Activated naive CD4-positive, alpha-beta T cell treated with anti-CD3 and anti-CD28 coated beads, Interleukin-2, amount 50 U/mL, for 72 hours (primary cell): ENCODE measurements at places on chromosomes 3 and 15. TPM values are rescaled to one million over a fixed set of nuclear protein-coding genes. Genes with fewer than 3 reads are reported as not detected.

The GPR62 gene
- total RNA-seq: not detected

The SLC22A14 gene
- total RNA-seq: not detected

The EPHB1 gene
- 0.60 TPM for total RNA-seq

The PHLDB2 gene
- total RNA-seq: 1.9 TPM

The TSEN2 gene
- 14.2 TPM for total RNA-seq

The CCR8 gene
- total RNA-seq: 0.53 TPM

The GJD2 gene
- not detected for total RNA-seq

The FAM81A gene
- 0.09 TPM for total RNA-seq

The PTH1R gene
- not detected for total RNA-seq

The LDHAL6B gene
- not detected for total RNA-seq

The MYRIP gene
- not detected for total RNA-seq

The FOXP1 gene
- 119 TPM for total RNA-seq

The DNAH12 gene
- total RNA-seq: 0.05 TPM

The KCNAB1 gene
- total RNA-seq: not detected

The ECE2 gene
- not detected for total RNA-seq

The GABRR3 gene
- total RNA-seq: not detected

The RTP1 gene
- not detected for total RNA-seq

The SLC9C1 gene
- not detected for total RNA-seq

The FAM43A gene
- total RNA-seq: 6.8 TPM

The MESP1 gene
- total RNA-seq: 3.0 TPM

The TGM4 gene
- total RNA-seq: not detected

The PPM1M gene
- 74.1 TPM for total RNA-seq

The ARPP19 gene
- 118 TPM for total RNA-seq

The RRP9 gene
- total RNA-seq: 23.6 TPM

The LHFPL4 gene
- total RNA-seq: not detected

The MBD4 gene
- 49.6 TPM for total RNA-seq

The THBS1 gene
- 0.46 TPM for total RNA-seq

The HHLA2 gene
- total RNA-seq: 1.8 TPM

The RBP2 gene
- total RNA-seq: not detected
